ENCODE measurements at places on chromosomes 13 and 19.

GRCh38 chr13:23748109-23748990 is 140.8 kb downstream of the MIPEP start:
- no peak for DNase-seq

DNA sequence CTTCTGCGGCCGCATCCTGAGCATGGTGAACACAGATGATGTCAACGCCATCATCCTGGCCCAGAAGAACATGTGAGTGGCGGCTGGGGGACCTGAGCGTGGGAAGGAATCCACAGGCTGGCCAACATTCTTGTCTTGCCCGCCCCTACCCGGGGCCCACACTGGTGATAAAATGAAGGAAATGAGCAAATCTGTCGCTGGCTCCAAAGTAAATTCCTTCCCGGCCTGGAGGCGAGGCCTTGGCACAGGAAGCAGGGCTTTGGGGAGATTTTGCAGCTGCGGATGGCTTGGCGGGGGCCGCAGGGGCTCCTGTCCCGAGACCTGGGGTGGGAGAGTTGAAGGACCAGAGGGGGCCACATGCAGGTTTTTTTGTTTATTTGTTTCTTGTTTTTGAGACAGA is 4.4 kb downstream of the KXD1 start:
- no peak for DNase-seq

- no peak for DNase-seq
Observed at GRCh38 chr13:46170268-46170667, 11.7 kb downstream of the LCP1 start.

- DNase-seq: no peak
Observed at GRCh38 chr13:72545030-72545719, 182.3 kb downstream of the MZT1 start.

DNA sequence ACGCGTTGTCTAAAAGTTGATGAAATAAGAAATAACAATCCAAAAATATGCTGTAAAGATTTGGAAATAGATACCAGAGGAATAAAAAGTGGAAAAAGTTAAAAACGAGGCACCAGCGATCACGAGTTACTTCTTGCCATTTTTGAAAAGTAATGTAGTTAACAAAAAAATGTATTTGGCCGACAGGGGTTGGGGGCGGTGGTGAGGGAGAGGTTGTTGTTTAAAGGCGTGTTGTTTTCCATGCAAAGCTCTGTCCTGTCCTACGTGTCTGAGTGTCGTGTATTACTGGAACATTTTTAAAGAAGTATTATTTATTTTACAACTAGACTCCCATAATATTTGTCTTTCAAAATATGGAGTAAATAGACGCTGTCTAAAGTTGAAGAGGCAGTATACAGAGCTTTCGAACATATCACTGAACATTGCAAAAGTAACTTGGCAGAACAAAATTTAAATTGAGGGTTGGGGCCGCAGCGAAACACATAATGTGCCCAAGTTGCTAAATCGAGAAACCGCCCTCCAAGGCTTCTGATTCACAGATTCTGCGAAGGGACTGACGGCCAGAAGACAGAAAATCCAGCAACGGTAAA is 823 bp downstream of the FBXO17 start:
- DNase-seq: no peak

- no peak for DNase-seq
Observed at GRCh38 chr19:42596391-42597072, 1.8 kb upstream of the CEACAM8 start.

DNA sequence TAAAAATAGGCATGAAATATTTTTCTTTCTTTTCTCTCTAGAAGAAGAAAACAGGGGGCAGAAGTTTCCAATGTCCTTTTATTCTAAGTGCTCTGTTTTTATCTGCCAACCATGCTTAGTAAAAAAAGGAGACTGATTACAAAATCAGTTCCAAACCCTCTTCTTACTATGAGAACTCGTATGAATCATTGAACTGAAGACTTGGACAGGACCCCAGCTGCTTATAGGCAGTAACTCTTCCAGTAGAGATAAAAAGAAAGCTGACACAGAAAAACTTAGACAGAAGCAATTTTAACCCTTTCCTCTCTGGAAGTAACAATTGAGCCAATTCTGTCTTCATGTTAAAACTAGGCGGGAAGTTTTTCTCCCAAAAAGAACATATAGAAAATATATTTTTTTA is 24.5 kb upstream of the FREM2 start:
- no peak for DNase-seq

GRCh38 chr13:78187781-78188180 is 269.1 kb upstream of the EDNRB start:
- no peak for DNase-seq

DNA sequence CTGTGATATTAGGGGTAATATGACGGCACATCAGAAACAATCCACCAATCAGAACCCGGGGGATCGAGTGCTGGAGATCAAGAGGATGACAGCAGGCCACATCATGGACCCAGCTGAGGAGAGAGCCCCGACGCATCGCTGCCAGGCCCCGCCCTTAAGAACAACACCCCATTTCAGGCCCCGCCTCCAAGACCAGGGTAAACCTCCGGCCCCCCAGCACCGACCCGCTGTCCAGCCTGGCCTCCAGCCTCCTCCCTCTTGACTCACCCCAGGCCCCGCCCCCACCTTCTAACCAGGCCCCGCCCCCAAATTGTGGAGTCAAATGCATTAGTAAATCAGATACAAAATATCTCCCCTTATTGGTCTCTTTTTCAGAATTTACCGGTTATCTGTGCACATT is 4.7 kb upstream of the ZNF611 start:
- DNase-seq: no peak

DNA sequence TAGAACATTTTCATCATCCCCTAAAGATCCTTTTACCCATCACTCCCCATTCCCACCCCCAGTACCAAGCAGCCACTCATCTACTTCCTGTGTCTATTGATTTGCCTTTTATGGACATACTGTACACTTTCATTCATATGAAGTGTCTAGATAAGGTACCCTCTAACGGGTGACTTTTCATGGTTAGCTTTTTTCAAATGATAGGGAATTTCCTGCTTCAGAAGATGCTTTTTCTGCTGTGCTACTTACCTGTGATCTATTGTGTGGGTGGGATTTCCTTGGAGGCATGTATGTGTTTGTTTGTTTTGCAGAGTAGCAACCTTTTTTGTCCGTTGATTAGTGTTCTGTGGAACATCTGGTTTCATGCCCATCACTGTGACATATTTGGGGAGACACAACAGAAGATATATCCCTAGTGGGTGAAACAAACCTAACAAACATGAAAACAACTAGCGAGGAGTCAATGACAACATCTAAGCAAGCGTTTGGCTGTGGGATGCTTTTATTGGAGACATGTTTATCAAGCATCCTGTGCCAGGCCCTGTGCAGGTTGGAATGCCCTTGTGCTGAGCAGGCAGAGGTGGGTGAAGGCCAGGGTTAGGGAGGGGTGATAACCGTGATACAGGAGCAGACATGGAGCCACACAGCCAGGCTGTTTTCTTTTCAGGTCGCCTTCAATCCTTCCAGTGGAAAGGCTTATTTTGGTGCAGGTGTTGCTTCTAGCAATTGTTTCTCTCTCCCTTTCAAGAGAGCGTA is 17.6 kb downstream of the SPINT2 start:
- no peak for DNase-seq

- DNase-seq: no peak
Observed at GRCh38 chr13:82565201-82565600, 1317.1 kb downstream of the SLITRK1 start.

- no peak for DNase-seq
Observed at GRCh38 chr13:42497798-42498197, 76.2 kb upstream of the TNFSF11 start.

DNA sequence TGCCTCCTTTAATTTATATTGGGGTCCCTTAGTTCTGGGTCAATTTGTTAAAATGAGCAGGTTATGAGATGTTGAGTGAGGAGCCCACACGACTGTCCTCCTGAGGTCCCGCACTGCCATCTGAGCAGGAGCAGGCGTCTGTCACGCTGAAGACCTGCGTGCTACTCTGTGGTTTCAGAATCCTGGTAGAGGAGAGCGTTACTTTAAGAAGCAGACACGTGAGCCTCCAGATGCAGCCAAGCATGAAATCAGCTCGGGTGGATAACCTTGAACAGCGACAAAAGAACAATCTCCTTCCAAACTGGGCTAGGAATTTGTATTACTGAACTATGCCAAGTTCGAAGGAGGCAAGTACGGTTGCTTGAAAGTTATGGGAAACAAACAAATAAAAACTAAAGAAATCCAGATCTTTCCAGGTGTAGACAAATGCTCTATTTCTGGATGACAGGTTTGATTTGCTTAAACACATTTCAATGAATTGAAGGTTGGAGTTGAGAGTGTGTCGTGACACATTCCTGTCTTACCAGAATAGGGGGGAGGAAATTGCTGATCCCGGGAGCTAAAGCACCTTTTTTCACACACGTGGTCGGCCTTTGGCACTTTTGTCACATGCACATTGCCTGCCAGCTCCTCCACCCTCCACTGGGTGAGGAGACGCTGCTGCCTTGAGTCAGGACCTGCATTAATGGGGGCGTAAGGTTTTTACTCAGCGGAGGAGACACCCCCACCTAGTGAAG is 945.5 kb upstream of the SLC10A2 start:
- DNase-seq: no peak

- no peak for DNase-seq
Observed at GRCh38 chr13:86155756-86156155, 356.5 kb upstream of the SLITRK6 start.

- DNase-seq: no peak
Observed at GRCh38 chr19:31180907-31181306, 168.3 kb downstream of the TSHZ3 start.
